Heart left ventricle (tissue), 16 donors: ENCODE measurements at places on chromosomes 5 and 9. TPM values are rescaled to one million over a fixed set of nuclear protein-coding genes. Genes with fewer than 3 reads are reported as not detected.

GRCh38 chr9:111276431-111277128 lies 53.4 kb downstream of the OR2K2 start:
- no peak for DNase-seq
- no peaks in the 10 kb centered on the region for H3K27me3 ChIP-seq

DNA sequence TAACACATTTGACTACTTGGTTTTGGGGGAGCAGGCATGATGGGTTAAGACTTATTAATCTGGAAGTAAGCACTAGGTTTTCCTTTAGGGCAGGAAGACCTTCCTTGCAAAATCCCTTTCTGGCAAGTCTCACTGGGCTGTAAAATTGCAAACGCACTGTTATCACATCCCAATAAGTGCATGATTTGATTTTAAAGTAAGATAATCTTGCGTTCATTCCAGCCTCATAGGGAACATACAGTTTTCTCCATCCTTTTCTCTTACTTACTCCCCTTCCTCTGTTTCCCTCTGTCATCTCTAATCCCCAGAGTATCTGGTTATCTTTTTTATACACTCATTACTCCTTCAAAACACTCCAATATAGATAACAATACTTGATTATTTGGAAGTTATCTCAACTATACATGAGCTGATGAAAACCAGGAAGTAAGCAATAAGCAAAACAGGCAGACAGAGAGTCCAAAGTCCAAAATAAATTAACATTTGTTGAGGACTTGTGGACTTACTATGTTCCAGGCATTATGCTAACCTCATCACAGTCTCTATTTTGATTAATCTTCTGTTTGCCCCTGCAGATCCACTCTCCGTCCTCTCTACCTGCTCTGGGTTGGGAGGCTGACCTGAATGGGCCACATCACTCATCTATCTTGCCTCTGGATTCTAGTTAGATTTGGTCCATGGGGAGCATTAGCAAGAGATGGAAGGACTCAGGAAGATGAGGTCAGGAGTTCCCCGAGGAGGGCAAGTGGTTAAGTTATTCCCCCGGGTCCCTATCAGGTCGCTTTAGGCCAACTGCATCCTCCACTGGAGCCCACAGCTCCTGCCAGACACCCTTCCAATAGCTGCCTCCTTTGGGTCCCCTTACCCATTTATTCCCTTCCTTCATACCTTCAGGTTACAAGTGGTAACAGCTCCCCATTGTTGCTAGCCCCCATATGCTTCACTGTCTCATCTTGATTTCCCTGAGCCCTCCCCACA lies 60.2 kb downstream of the SLC22A5 start:
- peaks cover 81% of the 10 kb centered on the region for H3K4me1 ChIP-seq
- H3K27me3 ChIP-seq = no peaks in the 10 kb centered on the region
- no peak overlapping the region for H3K27ac ChIP-seq
- H3K4me3 ChIP-seq = no peak overlapping the region
- H3K36me3 ChIP-seq = no peaks in the 10 kb centered on the region
- no peak for DNase-seq

DNA sequence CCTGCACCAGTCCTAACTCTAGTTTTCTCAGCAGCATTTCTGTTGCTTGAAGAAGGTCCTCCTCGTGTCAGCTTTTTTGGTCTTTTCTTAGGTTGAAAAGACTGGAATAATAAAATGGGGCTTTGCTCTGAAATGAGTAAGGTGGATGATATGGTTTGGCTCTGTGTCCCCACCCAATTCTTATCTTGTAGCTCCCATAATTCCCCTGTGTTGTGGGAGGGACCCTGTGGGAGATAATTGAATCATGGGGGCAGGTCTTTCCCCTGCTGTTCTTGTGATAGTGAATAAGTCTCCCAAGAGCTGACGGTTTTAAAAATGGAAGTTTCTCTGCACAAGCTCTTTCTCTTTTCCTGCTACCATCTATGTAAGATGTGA lies 53.6 kb downstream of the LIX1 start:
- H3K36me3 ChIP-seq = no peaks in the 10 kb centered on the region
- no peaks in the 10 kb centered on the region for H3K27me3 ChIP-seq
- no peak overlapping the region for H3K27ac ChIP-seq
- H3K4me1 ChIP-seq = no peaks in the 10 kb centered on the region
- DNase-seq = no peak

GRCh38 chr9:95461448-95462248 lies 55.1 kb downstream of the PTCH1 start:
- H3K27ac ChIP-seq = peak overlapping the region; percentile 44
- H3K4me3 ChIP-seq = no peak overlapping the region
- H3K4me1 ChIP-seq = peaks cover 19% of the 10 kb centered on the region
- DNase-seq = no peak
- peaks cover 4% of the 10 kb centered on the region for H3K27me3 ChIP-seq

DNA sequence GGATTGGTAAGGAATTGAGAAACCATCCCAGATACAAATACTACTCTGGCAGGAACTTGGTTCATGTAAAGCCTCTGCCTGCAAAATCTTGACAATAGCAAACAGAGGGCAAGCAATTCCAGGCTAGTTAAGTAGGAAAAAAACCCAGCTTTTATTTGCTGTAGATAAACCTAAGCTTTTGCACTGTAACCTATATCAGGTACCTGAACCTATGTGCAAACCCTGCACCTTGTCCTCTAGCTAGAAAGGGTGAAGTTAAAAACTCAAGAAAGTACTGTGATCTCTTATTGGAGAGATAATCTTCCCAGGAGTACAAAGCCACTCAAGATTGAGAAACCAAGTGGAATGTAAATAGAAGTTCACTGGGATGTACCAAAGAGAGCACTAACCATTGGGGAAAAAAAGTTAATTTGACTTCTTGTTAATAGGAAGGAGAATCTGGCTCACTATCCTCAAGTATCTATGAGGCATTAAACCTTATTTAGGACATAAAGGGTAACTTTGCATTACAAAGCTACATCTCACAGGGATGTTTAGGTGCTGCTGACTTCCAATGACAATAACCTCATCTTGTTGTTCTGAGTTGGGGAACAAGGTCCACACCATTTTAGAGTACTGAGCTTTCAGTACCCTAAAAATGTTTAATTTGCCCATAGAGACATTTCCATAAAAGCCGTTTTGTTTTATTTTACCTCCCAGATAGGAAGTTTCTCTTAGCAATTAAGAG lies 73.8 kb upstream of the PCA3 start:
- H3K4me3 ChIP-seq = no peak overlapping the region
- H3K27me3 ChIP-seq = no peaks in the 10 kb centered on the region
- no peak overlapping the region for H3K27ac ChIP-seq
- peaks cover 11% of the 10 kb centered on the region for H3K4me1 ChIP-seq
- no peaks in the 10 kb centered on the region for H3K36me3 ChIP-seq
- DNase-seq = no peak

PDE6A gene
- total RNA-seq = 0.23 TPM

DNA sequence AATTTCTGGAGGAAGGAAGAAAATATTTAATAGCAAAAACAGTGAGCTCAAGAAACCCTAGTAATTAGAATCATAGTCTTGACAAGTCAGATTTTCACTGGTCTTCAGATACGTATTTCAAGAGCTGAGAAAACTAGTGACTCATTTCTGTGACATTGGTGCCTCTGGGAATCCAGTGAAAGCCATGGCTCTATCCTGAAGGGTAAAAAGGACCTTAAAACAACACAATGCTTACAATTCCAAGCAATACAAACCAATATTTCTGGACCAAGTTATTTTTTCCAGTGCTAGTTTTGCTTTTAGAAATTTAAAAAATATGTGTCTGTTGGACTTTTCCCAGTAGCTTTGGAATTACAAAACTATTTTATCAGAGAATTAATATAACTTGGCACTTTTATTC lies 140.3 kb downstream of the LPAR1 start:
- DNase-seq = no peak
- no peaks in the 10 kb centered on the region for H3K27me3 ChIP-seq
- H3K27ac ChIP-seq = no peak overlapping the region
- H3K4me1 ChIP-seq = no peaks in the 10 kb centered on the region
- no peaks in the 10 kb centered on the region for H3K36me3 ChIP-seq
- H3K4me3 ChIP-seq = no peak overlapping the region

DNA sequence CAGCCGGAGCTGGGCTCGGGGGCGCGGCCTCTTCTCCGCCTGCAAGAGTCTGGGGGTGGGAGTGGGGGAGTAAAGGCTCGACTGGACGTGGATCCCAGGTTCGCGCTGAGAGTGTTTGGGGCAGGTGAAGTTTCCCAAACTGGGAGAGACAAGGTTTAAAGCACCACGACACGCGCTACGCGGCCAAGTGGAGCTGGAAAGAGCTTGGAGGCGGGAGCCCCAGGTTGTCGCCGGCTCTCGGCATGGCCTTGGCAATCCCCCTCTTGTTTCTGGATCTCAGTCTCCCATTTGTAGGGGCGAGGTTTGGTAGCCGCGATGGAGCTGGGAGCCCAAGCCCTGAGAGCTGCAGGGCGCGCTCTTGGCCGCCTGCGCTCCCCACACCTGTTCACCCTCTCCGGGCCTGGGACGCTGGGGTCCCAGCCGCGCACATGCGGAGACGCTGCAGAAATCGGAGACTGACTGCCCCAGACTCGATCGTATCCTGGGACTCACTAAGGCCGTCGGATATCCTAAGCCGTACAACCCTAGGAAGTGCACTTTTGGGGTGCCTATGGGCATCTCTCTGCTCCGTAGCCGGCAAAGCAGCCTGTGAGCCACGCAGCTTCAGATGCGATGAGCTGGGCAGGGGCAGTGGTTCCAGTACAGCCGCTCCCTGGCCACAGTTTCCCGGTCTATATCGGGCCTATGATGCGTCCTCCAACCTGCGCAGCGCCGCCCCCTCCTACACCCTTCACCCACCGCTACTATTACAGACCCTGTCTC lies 937 bp downstream of the TMOD1 start:
- H3K4me1 ChIP-seq = peaks cover 17% of the 10 kb centered on the region
- H3K27ac ChIP-seq = peak overlapping the region; percentile 97
- no peaks in the 10 kb centered on the region for H3K36me3 ChIP-seq

CAMK4 gene
- 0.02 TPM for total RNA-seq

DNA sequence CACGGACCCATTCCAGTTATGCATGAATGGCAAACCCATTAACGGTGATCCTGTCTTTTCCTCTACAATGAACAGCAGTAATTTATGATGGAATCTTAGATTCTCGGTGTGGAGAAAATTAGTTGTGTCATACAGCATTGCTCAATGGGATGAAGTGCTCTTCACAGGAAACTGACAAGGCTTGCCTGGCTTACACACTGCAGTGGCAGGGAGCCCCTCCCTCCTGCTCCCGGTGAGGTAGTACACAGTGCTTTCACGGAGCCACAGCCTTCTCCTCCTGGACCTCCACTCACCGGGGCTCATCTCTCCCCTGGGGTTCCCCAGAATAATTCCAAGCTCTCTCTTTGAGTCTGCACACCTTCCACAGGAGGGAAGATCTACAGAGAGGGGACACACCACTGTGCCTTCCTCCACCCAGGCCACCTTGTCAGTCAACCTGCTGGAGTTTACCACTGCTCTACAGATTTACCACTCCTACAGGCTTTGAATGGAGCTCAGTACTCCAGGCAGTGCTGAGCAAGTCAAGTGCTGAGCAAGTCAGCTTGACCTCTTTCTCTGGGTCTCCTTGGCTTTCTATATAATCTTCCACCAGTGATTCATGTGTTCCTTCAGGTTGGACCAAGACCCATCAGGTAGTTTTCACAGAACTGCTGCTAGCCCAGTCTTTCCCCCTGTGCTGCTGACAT lies 59.1 kb upstream of the TBC1D2 start:
- no peaks in the 10 kb centered on the region for H3K36me3 ChIP-seq
- no peak overlapping the region for H3K4me3 ChIP-seq
- H3K27ac ChIP-seq = no peak overlapping the region

GRCh38 chr9:91933556-91934352 lies 16.3 kb downstream of the ROR2 start:
- no peaks in the 10 kb centered on the region for H3K27me3 ChIP-seq
- no peaks in the 10 kb centered on the region for H3K36me3 ChIP-seq
- H3K4me3 ChIP-seq = no peak overlapping the region
- no peak overlapping the region for H3K27ac ChIP-seq
- no peaks in the 10 kb centered on the region for H3K4me1 ChIP-seq
- DNase-seq = no peak

DNA sequence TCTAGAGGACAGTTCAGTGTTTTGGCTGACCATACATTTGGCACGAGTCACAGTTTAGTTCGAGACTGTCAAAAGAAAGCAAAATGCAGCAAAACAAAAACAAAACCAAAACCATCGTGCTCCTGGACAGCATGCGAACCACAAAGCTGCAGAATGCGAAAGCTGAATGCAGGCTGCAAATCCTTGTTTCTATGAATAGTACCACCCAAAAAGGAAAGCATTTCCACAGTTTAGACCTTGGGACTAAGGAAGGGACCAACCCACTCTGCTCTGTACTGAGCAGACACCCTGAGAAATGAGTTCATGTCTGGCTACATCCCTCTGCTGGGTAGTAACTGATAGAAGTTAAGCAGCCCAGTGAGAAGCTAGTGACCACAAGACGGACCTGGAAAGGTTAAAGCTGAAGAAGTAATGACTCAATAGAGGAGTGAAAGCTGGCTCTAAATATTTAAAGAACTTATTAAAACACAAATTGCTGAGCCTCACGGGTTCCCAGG lies 3.9 kb downstream of the GCNT4 start:
- no peaks in the 10 kb centered on the region for H3K36me3 ChIP-seq
- H3K27ac ChIP-seq = no peak overlapping the region
- no peaks in the 10 kb centered on the region for H3K27me3 ChIP-seq

- H3K4me1 ChIP-seq = no peaks in the 10 kb centered on the region
- no peak overlapping the region for H3K4me3 ChIP-seq
- H3K27ac ChIP-seq = no peak overlapping the region
Measured at GRCh38 chr5:168706655-168707069, 127.5 kb upstream of the PANK3 start.

- peaks cover 9% of the 10 kb centered on the region for H3K4me1 ChIP-seq
- DNase-seq = no peak
- H3K36me3 ChIP-seq = no peaks in the 10 kb centered on the region
- no peak overlapping the region for H3K4me3 ChIP-seq
- H3K27me3 ChIP-seq = no peaks in the 10 kb centered on the region
- no peak overlapping the region for H3K27ac ChIP-seq
Measured at GRCh38 chr9:126857261-126857960, 3.0 kb upstream of the ZBTB34 start.

- DNase-seq = no peak
- peak overlapping the region; percentile 56 for H3K27ac ChIP-seq
- peaks cover 64% of the 10 kb centered on the region for H3K4me1 ChIP-seq
- no peak overlapping the region for H3K4me3 ChIP-seq
- no peaks in the 10 kb centered on the region for H3K36me3 ChIP-seq
- no peaks in the 10 kb centered on the region for H3K27me3 ChIP-seq
Measured at GRCh38 chr5:172877466-172878260, 43.6 kb downstream of the ERGIC1 start.

SLC6A7 gene
- total RNA-seq = not detected

DNA sequence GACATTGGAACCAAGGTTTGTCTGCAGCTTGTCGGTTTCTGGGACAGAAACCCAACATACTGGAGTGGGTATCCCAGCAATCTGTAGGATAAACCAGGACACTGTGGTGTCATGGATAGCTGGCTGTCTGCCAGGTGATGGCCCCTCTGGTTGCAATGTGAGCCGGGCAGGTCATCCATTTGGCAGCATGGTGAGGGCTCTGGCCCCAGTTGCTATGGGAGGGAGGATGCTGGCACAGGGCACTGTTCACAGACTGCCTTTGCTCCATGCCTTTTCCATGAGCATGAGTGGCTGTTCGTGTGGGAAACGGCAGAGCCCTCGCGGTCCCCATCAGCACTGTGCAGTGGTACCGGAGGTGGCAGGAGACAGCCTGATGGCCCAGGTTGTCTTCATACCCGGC lies 6.4 kb downstream of the S1PR3 start:
- H3K27ac ChIP-seq = no peak overlapping the region
- no peak for DNase-seq
- H3K4me1 ChIP-seq = peaks cover 13% of the 10 kb centered on the region
- H3K36me3 ChIP-seq = peaks cover 6% of the 10 kb centered on the region

SPATA31A1 gene
- not detected for total RNA-seq
